HuH-7.5 (cell line): ENCODE measurements at places on chromosomes 4 and X.

DNA sequence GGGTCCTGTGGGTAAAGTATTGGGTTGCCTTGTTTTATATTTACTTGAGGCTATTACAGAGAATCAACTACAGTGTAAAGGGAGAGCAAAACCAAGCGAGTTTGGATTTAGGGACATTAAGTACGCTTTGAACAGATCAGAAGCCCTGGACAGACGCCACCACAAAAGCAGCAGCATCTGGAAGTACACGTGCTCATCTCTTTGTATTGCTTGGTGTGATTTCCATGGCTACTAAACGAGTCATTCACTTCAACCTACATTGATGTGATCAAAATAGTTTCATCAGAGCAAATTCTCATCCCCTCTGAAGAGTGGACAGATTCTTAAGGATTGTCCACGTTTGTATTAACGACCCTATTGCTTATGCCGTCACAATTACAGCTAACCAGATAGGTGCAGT lies 85.1 kb downstream of the SORBS2 start:
- DNase-seq: no peak

- no peak for DNase-seq
These were observed 540.8 kb downstream of the ADGRL3 start for GRCh38 chr4:61740886-61741285.

- no peak for DNase-seq
These were observed 53.7 kb downstream of the DCTD start for GRCh38 chr4:182863501-182863900.

DNA sequence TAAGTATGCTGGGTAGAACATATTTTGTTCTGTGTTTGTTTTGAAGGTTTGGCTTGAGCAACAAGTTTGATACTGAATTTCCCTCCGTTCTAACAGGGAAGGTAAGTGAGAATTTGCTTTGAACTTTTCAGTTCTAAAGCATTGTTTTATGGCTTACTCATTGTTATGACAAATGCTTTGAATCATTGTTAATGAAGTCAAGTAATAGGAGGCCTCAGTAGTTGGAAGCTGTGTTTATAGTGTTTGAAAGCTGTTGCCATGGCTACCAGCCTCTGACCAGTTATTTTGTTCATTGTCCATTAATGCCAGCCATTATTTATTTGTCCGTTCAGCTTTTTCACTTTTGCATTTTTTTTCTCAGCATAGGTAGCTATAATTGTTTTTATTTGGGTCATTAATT lies 14.4 kb downstream of the CHIC1 start:
- DNase-seq: no peak

- DNase-seq: no peak
These were observed 3.4 kb downstream of the KIT start for GRCh38 chr4:54661169-54661568.

DNA sequence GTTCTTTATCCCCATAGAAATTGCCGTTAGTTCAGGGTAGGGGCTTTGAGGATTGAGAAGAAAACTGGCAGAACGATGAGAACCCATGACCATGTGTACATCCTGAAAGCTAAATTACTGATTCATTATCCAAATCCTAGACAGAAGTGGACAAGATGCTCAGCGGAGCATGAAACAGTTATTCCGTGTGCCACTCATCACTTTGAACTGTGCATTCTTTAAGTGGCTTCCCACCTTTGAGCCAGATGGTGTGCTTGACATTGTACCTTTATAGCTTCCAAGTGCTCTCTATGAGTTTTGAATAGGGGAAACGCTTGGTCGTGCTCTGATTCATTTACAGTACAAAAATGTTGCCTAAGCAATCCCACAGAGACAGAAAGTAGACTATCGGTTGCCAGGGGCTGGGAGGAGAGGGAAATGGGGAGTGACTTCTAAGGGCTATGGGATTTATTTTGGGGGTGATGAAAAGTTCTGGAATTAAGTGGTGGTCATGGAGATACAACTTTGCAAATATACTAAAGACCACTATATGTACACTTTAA lies 100.0 kb downstream of the DOCK11 start:
- no peak for DNase-seq

DNA sequence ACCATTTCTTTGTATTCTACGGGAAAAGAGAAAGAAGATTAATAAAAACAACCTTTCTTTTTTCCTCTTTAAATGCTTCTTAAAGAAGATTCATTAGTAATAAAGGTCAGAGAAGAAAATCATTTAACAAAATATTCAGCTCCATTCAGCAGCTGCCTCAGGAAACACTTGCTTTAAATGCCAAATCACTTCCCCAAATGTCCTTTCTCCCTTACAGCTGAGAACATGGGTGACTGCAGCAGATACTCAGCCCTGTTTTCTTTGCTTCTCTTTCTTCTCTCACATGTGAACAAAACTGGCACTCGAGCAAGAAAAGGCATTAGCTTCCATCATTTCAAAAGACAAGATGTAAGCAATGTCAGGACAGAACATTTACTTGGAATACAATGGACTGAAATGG lies 120.2 kb downstream of the INPP4B start:
- DNase-seq: no peak

DNA sequence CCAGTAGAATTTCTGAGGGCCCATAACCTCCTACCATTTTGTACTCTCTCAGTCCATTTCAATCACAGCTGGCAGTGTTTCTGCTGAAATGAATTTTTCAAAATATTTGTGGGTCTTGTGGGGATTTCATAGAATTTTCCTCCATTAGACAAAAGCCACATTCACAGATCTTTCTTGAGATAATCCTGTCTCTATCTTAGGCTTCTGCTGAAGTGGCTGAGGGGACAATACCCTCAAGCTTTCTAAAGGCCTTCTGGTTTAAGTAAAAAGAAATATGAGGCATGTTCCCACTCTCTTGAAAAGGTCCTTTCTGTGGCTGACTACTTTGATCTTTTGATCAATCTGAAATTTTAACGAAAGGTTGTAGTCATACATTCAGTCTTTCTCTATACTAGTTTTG lies 1930.0 kb upstream of the AGA start:
- no peak for DNase-seq

DNA sequence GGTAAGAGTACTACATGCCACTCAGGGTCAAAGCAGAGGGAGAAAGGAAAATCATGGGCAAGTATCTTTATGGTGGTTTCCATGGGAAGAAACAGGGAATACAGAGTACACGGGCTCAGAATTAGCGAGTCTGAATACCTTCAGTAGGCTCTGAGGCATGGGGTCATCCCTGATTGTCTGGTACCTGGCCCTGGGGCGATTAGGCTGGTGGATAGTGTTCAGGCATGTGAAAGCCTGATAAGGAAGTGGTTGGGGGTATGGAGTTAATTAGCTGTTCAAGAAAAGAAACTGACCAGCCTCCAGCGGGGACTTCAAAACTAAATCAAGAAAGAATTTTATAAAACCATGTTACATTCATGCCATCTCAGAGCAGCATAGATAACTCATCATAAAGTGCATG lies 518.8 kb downstream of the RAB28 start:
- DNase-seq: no peak

GRCh38 chrX:138669693-138670092 lies 41.8 kb downstream of the FGF13 start:
- DNase-seq: no peak

DNA sequence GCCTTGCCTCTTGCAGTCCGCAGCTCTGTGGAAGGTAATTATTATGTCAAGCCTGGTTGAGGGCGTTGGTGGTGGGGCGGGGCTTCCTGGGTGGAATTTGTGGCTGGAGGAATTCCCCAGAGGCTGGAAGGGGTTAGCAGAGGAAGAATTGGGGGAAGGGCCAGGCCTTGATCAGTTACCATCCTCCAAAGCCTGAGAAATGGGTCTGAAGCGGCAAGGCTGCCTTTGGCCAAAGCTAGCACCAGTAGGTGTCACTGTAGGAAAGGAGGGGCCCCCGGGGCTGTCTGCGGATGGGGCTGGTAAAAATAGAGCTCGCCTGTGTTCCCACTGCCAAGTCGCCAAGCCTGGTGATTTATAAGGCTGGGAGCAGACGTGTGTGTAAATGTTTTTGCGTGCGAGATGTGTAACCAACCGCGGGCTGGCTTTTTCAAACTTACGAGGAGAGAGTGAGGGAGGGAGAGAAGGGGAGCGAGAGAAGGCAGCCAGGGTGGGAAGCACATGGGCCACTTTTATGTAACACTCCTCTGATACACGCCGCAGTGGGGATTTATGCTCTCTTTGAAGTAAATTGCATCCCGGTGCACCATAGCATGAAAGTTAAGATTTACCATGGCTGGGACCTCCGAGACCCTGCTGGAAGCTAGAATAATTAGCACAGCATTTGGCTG lies 367.0 kb downstream of the BCOR start:
- peak; percentile 43 for DNase-seq

DNA sequence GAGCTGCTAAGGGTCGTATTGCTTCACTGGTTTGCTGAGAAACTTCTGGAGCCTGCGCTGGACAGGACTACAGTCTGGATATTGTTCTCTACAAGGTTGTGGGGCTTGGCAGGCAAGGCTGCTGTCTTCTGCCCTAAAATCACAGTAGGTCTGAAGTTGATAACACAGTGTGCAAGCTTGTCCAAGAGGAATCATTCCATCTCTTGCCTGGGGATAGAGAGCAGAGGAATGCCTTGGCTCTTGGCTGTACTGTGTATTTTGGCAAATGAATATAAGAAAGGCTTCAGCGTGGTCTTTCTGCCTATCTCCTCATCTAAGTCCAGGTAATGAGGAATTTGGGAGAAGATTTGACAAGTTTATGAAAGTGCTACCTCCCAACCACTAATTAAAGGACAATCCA lies 9.4 kb upstream of the RASL11B start:
- no peak for DNase-seq

GRCh38 chr4:109574443-109574850 lies 14.4 kb downstream of the MCUB start:
- peak; percentile 29 for DNase-seq

- no peak for DNase-seq
These were observed 31.8 kb upstream of the MAGEA4 start for GRCh38 chrX:151880895-151881294.

DNA sequence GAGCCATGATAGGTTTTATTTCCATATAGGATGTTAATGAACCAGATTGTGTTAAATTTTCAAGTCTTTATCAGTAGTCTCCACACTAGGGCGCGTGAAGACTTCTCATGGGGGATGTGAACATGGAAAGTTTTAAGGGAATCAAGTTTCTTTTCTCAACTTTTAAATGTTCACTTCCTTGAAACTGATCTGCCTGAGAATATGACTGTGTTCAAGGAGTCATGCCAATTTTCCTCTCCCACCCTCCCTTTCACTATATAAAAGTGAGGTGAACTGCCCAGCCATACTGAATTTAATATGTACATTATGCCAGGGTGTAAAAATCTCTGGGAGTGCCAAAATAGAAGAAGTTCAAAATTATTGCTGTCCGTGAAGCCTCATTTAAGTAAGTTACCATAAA lies 30.4 kb upstream of the HPGDS start:
- DNase-seq: no peak

DNA sequence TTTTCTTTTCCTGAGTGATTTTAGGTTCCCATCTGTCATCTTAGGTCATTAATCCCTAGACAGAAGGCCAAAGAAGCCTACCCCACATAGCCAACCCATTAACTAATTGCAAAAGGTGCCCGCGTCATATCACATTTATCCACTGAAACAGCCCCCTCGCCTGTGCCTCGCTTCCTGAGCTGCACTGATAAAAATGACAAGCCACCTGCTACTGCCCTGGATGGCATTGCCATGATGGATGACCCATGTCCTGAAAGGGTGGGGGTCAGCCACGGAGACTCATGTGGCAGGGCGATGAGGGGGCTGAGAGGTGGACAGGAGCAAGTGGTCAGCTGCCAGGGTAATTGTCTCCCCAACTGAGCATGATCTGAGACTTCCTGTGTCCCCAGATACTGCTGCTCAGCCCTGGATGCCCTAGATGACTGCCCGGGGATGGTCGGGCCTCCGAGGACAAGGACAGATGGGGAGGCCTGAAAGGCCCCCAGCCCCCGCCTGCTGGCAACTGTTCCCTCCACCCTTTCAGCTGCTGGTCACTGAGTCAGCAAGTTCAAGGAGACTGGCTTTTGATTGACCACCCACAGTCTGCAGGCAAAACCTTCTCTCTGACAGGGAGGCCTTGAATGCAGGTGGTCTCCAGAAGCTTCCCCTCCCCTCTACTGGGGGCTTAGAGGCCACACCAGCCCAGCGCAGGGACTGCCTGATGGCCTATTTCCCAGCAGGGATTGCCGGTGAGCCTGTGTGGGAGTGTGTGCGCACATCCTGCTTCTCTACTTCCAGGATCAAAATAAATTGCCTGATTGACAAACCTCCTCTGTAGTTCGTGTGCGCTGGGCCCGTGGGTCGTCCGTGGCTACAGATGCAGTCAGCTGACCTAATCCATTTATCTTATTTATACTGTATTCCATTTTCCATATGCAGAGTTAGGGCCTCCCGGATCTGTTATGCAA lies 496.3 kb downstream of the BCOR start:
- no peak for DNase-seq
